ENCODE measurements at places on chromosomes 11 and 22.

DNA sequence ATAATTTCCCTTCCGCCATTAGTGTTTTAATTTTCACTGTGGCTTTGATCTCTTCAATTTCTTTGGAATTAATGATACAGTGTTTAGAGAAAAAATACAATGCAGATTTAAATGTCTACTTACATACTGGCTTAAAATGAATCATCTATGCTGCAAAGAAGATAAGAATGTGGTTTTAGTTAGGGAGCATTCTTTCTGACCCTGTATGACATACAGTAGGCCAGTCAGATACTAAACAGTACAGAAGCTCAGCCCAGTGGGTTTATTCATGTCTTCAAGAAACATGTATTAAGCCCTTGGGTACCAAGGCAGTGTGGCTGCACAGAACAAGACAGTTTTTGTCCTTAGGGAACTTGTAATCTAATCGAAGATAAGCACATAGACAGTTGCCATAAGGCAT lies 268.8 kb downstream of the DDX10 start:
- no peak for DNase-seq

DNA sequence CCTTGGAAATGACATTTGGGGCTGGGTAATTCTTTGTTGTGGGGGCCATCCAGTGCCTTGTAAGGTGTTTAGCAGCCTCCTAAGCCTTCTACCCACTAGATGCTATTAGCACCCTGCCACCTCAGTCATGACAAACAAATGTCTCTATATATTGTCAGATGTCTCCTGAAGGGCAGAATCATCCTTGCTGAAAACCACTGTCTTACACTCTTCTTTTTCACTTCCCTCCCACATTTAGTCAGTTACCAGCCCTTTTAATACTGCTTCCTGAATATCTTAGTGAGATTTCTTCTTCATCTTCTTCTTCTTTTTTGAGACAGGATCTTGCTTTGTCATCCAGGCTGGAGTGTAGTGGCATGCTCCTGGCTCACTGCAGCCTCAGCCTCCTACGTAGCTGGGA lies 33.1 kb downstream of the TNRC6B start:
- peak; percentile 33 for DNase-seq

- DNase-seq = no peak
Measured at GRCh38 chr11:106178361-106178760, 100.9 kb downstream of the AASDHPPT start.

GRCh38 chr11:35138943-35139721 lies at the start of gene CD44:
Gene CD44, plus strand, starts transcription at chr11:35139171. Its CDS starts 133 bp downstream, at chr11:35139304.
- DNase-seq = peak; percentile 88

- peak; percentile 96 for DNase-seq
Measured at GRCh38 chr22:45309422-45310227, at the start of gene FAM118A. Gene FAM118A, plus strand, starts transcription at chr22:45309934. Its CDS starts 12,446 bp downstream, at chr22:45322380.

GRCh38 chr22:46606886-46607285 lies 13.3 kb upstream of the GRAMD4 start:
- DNase-seq = no peak

DNA sequence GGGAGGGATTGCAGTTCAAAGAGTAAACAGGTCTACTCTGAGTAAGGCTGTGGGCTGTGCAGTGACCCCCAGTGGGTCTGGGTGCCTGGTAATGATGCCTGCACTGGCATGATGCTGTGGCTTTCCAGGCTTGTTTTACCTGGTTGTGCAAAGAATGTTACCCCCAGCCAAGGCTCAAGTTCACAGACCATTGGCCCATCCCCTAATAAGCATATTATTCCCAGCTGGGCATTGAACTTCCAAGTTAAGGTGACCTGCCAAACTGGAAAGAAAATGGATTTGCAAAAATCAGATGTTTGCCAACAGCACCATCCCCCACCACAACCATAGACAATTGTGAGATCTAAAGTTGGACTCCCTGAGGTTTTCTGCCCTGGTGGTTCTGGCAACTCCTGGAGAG lies 7.9 kb upstream of the EHF start:
- DNase-seq = no peak

DNA sequence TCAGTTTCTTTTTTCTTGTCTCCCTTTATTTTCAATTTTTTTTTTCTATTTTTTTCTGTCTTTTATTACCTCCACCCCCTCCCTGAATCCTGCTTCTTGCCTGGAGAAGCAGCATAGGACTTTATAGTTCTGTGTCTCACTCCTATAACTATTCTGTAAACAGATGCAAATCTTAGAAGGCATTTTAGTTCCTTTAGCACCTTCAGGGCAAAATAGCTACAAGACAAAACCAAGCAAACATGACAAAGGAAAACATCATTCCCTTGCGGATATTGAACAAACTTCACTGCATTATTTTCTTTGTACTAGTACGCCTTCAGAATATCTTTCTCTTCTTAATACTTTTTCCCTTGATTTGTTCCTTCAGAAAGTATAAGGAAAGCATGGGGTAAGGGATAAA lies 446.2 kb upstream of the CHORDC1 start:
- no peak for DNase-seq

GRCh38 chr11:6328321-6328720 lies 8.0 kb upstream of the CAVIN3 start:
- DNase-seq = no peak

DNA sequence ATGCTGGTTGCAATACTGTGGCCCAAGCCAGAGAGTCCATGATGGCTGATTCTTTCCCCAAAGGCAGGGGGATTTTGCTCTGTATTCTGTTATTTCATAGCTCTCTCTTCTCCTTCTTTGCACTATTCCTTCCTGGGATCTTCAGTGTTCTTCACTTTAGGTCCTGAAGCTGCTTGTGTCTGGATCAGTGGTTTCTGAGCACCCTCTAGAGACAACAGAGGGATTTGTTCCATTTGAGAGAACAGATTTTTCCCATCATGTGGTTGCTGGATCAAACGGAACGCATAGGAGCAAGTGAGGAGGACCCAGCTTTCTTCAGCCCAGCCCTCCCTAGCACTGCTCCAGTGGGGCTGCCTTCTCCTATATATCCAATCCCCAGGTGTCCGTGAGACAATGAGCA lies 68.7 kb upstream of the SYN3 start:
- no peak for DNase-seq

DNA sequence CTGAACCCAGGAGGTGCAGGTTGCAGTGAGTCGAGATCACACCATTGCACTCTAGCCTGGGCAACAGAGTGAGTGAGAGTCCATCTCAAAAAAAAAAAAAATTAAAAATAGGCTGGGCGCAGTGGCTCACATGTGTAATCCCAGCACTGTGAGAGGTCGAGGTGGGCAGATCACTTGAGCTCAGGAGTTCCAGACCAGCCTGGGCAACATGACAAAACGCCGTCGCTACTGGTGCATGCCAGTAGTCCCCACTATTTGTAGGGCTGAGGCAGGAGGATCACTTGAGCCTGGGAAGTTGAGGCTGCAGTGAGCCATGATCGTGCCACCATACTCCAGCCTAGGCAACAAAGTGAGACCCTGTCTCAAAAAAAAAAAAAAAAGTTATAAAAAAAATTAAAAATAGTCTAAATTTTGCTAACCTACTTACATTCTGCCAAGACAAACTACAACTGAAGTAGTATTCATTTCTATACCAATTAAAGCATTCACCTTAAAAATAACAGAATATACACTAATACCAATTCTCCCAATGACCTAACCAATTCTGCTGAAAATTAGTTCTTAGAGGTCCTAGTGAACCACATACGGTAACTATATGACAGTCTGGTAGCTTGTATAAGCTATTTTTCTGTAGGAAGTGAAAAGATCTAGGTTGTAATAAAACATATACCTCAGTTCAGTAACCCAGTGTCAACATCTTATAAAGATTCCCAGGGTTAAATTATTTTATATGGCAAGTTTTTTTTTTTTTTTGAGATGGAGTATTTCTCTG lies 7.1 kb downstream of the DDX6 start:
- DNase-seq = no peak

GRCh38 chr11:110720431-110721275 lies 8.4 kb upstream of the ARHGAP20 start:
- DNase-seq = no peak

GRCh38 chr11:5123802-5124521 lies 14.2 kb downstream of the OR52A5 start:
- peak; percentile 75 for DNase-seq
